ENCODE measurements at places on chromosomes 3 and 15.

DNA sequence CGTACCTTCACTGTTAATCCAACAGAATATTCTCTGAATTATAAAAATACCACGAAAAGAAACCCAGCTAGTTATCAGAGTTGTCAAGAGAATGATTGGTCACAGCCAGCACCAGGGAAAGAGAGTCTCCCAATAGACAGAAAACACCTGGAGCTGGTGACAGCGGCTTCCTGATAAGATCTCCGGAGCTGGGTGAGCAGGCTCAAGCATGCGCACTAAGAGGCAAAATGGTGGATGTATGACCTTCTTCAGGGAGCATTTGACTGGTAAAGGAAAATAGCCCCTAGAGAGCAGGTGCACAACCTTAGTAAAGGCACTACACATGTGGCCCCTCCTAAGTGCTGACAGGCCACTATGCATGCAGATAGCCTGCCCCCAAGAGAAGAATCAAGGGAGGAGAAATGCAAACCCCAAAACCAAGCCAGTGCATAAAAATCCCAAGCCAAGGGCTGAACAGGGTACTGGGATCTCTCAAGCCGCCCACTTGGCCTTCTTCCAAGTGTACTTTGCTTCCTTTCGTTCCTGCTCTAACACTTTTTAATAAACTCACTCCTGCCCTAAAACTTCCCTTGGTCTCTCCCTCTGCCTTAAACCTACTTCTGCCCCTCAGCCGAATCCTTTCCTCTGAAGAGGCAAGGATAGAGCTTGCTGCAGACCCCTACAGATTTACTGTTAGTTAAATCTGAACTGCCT, 93.2 kb downstream of the UACA start:
- no peak for DNase-seq

DNA sequence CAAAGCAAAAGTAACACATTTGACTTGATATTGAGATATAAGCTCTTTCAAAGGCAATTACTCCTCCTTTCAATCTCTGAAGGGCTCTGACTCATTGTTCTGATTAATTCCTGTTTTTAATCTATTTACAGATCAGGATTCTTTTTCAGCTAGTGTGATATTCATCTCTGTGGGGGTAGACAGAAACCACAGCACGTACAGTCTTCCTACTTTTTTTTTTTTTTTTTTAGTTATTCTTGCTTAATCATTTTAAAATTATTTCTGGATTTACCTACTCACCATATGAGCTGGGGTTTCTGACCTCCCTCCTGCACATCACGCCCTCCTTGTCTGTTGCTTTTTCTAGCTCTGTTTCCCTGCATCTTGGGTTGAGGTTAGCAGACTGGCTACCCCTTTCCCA, 1.4 kb downstream of the CNTN3 start:
- no peak for DNase-seq

DNA sequence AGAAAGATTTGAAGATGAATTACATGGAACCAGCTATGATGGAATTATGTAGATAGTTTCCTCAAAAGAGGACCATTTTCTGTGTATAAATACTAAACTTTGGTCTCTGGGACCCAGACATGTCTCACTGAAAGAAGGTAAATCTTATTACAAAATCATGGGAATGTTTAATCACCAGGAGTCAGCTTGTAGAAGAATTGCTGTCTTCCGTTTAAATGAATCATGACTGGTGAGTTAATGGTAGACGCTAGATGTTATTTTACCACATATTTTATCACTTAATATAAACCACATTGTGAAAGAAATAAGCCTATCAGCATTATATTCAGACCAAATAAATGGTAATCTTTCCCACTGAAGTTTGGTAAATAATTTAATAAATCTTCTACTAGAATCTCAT, 322.3 kb upstream of the SUCLG2 start:
- DNase-seq = no peak

GRCh38 chr3:179236669-179237301, 14.1 kb downstream of the KCNMB3 start:
- DNase-seq = no peak

DNA sequence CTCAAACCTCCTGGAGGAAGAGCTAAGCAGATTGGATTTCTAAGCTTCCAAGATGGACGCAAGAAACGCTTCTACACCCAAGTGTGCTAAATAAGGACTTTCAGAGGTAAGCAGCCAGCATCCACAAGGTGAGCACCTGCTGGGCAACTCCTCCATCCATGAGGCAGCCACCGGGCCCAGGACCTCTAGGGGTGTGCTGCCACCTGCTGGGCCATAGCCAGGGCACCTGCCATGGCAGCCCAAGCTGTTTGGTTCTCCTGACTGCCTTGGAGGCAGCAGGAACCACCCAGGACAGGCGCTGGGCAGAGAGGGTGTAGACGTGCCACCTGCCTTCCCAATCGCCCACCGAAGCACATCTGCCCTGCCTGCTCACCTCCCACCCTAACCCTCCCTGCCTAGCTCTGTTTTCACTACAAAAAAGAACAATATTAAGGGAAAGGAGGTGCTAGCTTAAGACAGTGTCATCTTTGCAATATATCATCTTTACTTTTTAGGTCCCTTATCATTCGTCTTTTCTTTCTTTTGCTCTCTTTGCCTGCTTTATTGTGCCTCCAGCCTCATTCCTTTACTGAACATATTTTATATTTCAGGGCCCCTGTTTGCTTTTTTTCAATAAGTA, 12.9 kb downstream of the C15orf62 start:
- DNase-seq = peak; percentile 60

Data from NCI-H1092 treated with DMSO at 0.1 percent for 48 hours (cell line).